ENCODE measurements at places on chromosomes 2 and 18. TPM values are rescaled to one million over a fixed set of nuclear protein-coding genes. Genes with fewer than 3 reads are reported as not detected.
A peak's percentile ranks its signal among the peaks of the same experiment; 100 is the strongest.

GRCh38 chr2:144461308-144461766 is 58.6 kb downstream of the ZEB2 start:
- no peak for DNase-seq

DNA sequence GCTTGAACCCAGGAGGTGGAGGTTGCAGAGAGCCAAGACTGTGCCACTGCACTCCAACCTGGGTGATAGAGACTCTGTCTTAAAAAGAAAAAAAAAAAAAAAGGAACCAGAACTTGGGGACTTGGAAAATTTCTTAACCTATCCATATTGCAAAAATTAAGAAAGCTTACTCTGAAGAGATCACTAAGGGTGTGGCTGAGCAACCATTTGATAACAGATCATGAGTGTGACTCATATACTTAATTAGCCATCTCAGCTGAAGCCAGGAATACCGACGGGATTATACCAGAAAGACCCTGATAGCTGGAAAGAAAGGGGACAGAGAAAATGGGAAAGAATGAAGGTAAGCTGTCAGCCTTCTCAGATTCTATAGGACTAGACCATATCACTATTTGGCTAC is 7.1 kb upstream of the ADD2 start:
- no peak for DNase-seq

- no peak for DNase-seq
These were observed 13.6 kb upstream of the NARS1 start for GRCh38 chr18:57635003-57635822.

- DNase-seq: no peak
These were observed 41.3 kb downstream of the RALB start for GRCh38 chr2:120294008-120294340.

DNA sequence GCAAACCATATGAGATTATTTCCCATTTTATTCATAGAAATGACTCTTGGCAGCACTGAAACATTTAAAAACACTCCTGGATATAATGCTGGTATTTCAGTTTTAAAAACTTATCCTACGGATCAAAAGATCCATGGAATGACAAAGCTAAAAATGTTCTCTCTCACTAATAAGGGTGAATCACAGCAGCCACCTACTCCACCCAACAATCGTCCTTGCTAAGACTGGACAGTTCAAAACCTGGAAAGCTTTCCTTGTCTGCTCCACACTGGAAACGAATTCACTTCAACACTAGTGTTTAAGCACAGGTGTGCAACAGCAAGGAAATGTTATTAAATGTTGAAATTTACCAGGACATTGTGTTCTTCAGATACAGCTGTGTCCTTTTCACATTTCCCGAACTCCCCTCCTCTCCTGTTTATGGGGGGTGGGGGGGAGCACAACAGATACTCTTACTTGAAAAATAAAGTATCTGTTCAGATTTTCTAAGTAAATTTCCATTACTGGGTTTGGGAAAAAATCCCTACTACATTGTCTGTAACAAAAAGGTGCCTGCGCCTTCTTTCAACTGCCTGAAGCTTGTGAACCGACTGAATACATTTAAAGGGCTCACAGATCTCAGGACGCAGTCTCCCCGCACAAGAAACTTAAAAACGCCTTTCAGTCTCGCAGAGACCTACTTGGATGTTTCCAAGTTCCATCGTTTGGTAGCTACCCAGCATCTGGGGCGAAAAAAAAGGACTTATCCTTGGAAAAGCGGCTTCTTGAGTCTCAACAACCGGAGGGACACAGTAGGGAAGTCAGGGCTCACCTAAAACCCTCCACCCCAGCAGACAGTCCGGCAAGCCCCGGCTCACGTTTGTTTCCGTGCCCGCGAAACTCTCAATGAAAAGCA is 1.3 kb downstream of the YWHAQ start:
- DNase-seq: peak; percentile 53

GRCh38 chr18:42086288-42086687 is 131.3 kb downstream of the PIK3C3 start:
- DNase-seq: no peak

Gene ADAM23
- total RNA-seq: 0.77 TPM

Gene SP140
- not detected for total RNA-seq

Gene UGT1A10
- total RNA-seq: not detected

Gene CNTNAP5
- total RNA-seq: not detected
